Hepatic stellate cell (primary cell): ENCODE measurements at places on chromosomes 4 and X.

- no peak for DNase-seq
Observed at GRCh38 chrX:121146059-121146628, 98.7 kb downstream of the GLUD2 start.

DNA sequence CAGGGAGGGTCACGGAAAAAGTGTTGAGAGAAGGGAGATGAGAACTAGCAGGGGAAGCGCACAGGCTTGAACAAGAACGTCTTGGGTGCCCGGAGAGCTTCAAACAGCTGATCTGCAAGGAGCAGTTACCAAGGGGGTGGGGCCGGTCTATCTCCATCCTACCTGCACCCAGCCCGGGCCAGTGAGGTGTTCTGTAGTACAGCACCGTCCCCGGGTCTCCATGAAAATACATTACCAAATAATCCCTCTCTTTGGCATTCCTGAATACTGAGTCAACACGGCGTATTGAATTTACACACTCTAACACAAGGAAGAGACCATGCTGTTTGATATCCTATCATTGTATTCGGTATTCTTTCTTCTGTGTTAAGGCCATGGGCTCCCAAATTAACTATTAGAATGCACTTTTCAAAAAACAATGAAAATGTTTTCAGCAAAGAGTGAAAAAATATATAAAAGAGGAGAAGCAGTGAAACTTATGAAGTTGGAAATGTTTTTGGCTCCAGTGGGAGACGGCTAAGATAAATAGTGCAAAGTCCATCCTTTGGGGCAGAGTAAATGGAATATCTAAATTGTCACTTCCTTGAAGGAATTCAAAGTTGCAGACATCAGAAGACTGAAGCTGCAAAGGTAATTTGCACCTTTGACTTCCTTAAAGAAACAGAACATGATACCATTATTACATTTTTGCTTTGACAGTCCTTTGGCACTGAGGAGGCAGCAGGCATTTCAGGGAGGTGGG lies 90.3 kb downstream of the DHRSX start:
- DNase-seq = no peak

DNA sequence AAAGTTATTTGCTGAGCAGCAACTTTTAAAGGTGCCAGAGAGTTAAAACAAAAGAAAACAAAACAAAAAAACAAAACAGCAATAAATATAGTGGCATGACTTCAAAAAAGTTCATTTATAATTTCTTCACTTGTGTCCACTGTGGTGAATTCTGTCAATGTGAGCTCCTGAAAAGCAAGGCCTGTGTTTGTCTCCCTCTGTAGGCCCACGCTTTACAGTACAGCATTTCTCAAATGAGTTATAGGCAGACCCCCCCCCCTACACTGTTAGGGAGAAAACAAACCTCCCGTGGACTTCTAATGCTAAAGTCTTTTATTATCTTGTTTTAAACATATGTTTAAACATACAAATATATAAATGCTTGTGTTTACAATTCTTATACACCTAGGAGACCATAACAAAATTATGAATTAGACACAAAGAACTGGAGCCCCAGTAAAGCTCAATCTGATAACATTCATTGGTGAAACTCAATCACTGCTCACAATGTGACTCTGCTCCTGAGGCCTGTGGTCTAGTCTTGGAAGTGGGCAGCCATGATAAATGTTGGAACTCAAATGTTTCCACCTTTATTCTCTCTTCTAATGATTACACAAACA lies 47.0 kb upstream of the SCOC start:
- no peak for DNase-seq

DNA sequence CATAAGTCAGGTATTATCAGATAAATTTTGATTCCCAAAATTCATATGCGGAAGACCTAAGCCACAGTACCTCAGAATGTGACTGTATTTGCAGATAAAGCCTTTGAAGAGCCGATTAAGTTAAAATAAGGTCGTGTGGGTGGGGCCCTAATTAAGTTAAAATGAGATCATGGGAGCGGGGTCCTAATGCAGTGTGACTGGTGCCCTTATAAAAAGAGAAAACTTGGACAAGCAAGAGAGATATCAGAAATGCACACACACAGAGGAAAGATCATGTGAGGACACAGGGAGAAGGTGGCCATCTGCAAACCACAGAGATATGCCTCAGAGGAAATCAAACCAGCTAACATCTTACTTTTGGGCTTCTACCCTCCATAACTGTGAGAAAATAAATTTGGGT lies 236.1 kb downstream of the FBXO8 start:
- no peak for DNase-seq

DNA sequence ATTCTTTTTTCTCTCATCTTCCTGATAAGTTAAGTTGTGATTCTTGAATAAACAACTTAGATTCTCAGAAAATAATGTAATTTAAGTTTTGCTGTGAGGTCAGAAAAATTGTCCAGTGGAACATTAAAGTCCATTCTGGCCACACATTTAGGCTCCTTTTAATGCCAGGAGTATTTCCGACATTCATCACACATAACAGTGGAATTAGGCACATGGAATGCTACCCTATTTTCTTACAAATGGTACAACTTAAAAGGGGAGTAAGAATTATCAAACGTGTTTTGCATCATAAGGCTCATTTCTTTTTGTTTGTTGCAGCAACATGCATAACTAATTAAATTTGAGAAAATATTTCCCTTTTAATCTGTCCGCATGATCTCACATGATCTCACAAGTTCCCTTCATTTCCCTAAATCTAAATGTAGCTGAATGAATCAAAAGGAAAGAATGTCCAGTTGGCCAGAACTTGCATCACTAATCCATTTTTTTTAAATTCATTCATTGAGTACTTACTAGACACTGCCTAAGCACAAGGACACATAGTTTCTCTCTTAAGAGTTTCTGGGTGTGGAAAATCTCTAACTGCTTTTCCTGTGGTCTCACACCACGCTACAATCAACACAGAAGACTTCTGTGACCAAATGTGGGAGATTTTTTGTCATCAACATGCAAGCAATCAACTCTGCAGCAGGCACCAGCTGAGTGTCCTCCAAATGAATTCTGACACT lies 22.0 kb downstream of the SPARCL1 start:
- peak; percentile 34 for DNase-seq

- peak; percentile 22 for DNase-seq
Observed at GRCh38 chrX:55907968-55908607, 190.5 kb downstream of the RRAGB start.

GRCh38 chr4:20383283-20383682 lies 131.6 kb downstream of the SLIT2 start:
- no peak for DNase-seq

DNA sequence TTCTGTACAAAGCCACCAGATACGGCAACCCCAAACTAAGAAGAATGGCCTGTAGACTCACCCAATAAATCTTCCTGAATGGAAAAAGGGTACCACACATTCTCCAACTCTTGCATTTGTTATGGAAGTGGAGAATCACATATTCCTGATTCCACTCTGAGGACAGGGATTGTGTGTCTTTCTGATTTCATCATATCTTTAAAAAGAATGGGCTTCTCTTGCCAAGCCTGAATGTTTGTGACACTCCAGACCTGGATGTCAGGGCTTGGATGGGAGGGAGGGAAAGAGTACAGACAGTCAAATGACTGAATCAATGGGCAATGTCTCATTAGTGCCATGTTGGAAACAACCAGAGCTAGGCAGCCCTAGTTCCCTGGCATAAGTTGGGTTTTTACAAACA lies 77.4 kb downstream of the PLAC1 start:
- peak; percentile 26 for DNase-seq

DNA sequence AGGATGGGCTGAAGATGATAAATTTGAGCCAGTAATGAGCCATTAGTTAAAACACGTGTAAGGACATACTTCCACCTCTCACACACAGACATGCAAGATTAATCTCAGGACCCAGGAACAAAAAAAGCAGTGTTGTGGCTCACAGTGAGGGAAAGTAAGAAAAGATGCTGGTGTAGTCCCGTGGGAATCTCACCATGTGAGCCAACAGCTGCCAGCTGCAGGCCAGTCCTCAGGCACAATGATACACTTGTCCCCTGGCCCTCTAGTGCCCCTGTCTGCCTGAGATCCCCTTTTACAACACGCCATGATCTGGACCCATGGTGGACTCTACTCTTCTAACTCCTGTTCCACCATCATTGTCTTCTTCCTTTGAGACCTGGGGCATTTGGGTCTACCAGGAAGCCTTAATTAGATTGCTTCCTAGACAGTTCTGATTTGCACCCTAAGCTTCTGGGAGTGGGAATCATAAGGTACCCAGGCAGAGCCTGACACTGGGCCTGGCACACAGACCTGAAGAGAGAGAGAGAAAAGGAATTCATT lies 194.7 kb downstream of the STIM2 start:
- DNase-seq = no peak

DNA sequence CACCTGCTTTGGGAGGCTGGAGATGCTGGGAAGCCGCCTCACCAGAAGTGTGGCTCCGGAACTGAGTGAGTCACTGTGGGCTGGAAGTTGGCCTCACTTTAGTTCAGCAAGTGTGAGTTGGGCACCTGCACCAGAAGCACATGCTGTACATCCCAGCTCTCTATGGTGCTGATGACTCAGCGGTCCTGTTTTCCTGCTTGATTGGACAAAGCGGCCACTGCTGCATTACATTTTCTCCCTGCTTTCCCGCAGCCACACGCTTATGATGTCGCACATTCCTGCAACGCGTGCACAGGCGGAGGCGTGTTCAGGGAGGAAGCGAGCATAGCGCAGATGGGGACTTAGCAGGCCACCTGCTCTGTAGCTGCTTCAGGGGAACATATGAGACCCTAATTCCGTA lies 26.7 kb upstream of the CLDN34 start:
- DNase-seq = no peak

DNA sequence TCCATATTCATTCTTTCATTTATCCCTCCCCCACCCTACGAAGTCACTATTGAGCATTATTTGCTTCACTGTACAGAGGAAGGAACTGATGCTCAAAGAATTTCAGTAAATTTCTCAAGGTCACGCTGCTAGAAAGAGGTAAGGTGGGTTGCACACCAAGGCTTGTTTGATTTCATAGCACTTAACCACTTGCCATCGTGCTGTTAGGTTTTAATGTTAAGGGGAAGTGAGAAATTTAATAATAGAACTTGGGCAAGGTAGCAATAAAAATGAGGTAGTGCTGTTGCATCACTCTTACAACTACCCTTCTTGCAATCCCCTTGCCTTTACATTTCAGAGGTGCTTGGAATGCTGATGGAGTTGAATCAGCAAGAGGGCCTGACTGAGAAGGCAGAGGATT lies 343.1 kb downstream of the MID1IP1 start:
- DNase-seq = no peak

DNA sequence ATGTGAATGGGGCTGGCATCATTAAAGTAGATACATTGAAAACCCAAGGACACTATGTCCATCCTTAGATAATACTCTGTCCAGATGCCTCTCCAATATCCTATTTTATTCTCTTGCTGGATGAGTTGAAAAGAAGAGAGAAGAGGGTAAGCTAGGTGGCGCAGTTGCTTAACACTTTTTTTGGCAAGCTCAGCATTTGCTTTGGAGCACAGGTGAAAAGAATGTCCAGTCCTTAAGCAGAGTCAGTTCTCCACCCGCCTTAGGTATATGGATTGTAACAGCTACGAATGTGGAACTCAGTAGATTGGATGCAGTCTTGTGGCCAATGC lies 208.4 kb downstream of the NWD2 start:
- DNase-seq = peak; percentile 11

DNA sequence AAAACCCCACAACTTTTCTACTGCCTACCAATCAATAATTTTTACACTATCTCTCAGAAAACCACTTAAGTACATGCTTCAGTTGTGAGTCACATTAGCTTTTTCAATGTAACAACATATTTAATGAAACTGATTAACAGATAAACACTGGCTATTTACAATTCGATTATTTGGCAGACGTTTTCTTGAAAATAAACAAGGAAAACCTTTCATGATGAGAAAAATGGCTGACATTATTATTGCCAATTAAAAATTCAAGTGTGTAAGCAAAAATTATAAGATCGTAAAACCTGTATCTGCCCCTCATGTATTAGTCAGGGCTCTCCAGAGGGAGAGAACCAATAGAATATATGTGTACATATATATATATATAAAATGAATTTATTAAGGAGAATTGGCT lies 1555.5 kb upstream of the IGFBP7 start:
- no peak for DNase-seq

DNA sequence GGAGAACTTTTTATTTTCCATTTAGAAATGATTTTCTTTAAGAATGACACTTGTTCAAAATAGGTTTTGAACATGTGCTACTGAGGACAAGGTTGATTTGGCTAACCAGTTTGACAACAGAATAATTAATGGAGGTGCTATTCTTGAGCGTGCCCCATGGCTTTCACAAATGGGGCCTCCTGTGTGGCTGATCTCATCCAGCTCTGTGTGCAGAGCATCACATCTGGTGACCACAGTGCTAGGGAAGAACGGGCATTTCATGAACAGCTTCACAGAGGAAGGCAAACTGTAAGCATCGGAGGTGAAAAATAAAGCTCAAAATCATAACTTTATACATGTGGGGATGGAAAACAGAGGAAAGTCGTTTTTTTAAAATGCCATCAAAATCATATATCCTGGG lies 148.6 kb downstream of the SOWAHB start:
- no peak for DNase-seq

- no peak for DNase-seq
Observed at GRCh38 chr4:83362492-83363329, 28.1 kb upstream of the HPSE start.

DNA sequence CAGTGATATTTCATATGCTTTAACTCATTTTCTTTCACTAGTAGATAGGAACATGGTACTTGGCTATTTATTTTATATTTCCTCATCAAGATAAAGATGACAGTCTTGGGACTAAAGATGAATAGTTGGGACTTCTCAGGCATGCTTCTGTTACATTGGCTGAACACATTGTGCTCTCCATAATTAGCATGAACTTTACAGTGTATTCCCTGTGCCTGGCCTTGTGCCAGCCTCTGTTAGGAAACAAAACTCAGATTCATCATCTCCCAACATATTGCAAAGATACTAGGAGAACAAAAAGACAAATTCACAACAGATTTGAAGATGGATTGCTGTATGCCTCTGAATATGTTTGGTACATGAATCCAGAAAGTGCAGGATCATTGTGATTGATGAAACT lies 26.4 kb downstream of the GRIA2 start:
- no peak for DNase-seq
